ENCODE measurements at places on chromosomes 11 and 22.
A peak's percentile ranks its signal among the peaks of the same experiment; 100 is the strongest.

DNA sequence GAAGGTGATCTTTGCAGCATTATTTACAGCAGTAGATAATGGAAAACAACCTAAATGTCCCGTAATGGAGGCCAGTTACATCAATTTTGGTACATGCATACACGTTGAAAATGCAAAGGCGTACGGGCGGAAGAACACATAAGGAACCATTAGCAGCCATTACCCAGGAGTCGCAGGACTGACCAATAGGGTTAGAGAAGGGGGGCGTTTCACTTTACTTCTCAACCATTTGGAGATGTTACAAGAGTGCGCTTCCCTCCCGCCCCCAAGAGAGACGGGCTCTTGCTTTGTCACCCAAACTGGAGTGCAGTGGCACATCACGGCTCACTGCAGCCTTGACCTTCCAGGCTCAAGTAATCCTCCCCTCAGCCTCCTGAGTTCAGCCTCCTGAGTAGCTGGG is 52.8 kb upstream of the SLC35C1 start:
- DNase-seq = no peak

- no peak for DNase-seq
Observed at GRCh38 chr22:27204817-27205216, 547.4 kb downstream of the MIAT start.

DNA sequence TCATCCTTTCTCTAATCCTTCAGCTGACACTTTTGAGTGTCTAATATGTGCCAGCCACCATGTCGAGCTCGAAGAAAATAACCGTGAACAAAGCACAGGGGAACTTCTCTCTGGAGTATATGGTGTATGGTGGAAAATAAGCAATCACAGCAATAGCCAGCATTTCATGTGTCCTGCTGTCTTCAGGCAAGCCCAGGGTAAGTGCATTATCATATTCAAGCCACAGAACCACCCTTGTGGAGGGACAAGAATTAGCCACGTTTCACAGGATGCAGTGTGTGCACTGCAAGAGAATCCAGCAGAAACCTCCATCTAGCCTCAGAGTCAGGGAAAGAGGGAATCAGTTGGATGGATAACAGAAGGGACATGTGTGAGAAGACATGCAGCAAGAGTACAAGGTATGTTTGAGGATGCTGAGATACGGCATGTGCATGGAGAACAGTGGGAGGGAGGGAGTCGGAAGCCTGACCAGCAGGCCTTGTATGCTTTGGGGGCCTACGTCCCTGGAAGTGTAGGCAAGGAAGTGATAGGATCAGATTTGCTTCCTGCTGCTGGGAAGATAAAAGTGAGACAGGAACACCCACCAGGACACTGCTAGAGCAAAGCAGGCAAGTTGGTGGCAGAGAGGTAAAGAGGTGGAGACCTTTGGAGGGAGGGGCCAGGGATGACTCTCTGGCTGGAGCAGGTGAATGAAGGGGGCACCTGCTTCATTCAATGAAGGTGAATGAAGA is 14.7 kb upstream of the GNAZ start:
- DNase-seq = no peak

DNA sequence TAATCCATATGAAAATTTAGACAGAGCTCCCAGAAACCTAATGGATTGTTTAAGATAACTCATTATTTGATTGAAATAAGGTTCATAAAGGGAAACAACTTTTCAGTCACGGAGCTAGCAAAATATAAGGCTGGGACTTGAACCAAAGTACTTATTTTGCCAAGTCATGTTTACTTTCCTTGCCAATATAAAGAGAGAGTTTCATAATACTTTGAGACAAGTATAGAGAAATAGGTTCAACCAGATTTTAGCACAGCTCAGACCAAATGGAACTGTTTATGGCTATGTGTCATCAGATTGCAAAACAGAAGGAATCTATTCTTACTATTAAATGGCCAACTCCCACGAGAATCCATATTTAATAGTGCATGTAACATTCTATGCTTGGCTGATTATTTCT is 1517.5 kb upstream of the TENM4 start:
- DNase-seq = no peak

DNA sequence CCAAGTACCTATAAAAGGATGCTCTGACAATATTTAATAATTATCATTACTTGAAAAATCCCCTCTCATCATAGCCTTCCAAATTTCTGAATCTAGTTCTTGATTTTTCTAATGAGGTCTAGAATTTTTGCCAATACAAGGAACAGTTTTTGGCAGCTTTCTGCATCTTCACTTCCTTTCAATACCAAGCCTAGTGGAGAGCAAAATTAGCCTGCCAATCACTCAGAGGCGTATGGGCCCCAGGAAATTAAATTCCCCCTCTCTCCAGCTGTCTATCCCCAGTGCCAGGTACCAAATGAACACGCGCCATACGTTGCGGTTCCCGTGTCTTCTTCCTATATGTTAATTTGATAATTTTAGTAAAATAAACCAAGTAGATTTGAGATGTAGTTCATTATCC is 293.9 kb downstream of the NTM start:
- no peak for DNase-seq

DNA sequence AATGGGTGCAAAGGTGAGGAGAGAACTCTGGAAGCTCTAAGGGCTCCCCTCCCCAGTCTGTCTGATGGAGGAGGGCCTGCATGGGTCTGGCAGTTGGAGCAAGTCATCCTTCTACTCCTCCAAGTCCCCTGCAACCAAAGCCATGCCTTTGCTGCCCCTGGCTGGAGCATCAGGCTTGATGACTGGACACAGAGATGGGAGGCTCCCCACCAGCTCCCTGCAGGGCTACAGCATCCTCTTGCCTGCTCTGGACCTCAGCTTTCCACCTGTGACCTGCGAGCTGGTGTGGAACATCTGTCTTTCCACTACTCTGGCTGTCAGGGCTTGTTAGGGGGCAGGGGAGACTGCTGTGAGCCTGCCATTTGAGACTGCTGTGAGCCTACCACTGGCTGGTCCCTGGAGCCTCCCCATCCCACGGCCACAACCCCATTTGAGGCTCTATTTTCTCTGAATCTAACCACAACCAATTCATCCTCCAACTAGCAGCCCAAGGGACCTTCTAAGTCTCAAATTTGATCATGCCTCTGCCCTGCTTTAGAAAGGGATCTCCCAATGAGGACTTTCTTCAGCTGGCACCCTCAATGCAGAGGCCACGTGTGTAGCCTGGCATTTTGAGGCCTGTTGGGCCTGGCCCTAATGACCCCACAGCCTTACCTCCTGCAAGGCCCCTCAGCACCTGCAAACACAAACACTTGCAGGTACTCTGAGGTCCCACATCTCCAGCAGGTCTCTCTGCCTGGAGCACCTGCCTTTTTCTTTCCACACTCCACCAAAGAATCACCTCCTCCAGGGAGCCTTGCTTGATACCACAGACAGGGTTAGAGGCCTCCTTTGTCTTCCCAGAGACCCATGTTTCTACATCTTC is 9.9 kb downstream of the P2RY6 start:
- DNase-seq = no peak

- no peak for DNase-seq
Observed at GRCh38 chr11:122339436-122340060, 223.5 kb upstream of the BLID start.

GRCh38 chr11:26676641-26677040 is 45.2 kb downstream of the SLC5A12 start:
- DNase-seq = no peak

DNA sequence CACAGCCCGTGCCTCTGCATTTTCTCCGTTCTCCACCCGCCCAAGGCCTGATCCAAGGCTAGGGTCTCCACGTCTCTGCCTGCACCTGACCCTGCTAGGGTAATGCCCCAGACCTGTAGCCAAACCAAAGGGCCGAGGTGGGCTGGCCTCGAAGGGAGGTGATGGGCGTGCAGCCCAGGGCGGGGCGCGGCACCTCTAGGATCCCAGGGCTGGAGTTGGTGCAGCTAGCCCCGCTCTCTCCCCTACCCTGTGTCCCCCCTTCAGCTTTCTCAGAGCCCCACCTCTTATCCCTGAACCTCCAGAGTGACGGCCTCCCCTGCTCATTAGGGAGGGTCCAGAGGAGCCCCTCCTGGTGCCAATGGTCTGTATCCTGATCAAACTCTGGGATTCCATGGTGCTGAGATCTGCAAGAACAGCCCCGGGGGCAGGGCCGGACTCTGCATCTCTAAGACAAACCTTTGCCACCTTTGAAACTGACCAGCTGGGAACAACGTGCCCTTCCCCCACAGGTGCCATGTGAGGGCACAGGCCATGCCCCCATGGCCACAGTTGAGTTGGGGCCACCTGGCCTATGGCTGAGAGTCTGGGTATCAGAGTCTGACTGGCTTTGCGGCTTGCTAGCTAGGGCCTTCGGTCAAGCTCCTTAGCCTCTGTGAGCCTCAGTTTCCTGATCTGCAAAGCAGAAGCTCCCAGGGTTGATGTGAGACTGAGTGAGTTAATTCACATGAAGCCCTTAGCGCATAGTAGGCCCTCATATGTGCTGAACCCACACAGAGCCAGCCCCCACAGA is 23.1 kb upstream of the CBX7 start:
- DNase-seq = no peak

DNA sequence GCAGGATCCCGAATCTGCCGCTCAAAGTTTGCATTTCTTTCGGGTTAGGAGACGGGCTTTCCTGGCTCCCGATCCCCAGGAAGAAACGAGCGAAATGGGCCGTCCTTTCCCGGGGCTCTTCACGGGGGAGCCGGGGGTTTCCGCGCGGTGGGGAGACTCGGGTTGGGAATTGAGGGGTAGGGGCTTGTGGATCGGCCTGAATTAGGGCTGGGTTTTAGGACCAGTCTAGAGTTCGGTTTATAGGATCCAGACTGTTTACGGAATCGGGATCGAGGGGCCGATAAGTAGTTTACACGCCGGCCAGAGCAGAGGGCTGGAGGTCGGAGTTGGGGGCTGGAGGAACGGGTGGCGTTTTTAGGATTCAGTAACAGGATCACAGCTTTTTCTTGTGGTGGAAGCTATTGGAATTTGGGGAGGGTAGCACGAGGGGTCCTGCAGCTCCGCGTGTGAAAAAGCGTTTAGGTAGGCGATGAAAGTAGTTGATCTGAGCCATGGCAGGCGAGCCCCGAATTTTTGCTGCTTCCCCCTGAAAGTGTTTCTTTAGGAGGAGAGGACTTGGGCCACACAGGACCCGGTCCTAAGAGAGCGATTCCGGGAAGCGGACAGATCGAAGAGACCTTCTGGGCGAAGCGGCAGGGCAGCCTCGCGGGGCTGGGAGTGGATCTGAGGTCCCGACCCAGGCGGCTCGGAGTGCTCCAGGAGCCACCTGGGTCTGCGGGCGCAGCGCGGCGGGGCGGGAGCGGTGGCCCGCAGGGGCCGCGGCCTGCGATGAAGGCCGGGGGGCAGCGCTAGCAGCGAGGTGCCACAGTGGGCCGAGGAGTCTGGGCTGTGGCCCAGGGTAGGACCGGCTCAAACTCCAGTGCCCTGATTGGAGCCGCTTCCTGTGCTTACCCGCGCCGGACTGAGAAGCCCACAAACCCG is 1.6 kb downstream of the PKNOX2 start:
- peak; percentile 17 for DNase-seq

DNA sequence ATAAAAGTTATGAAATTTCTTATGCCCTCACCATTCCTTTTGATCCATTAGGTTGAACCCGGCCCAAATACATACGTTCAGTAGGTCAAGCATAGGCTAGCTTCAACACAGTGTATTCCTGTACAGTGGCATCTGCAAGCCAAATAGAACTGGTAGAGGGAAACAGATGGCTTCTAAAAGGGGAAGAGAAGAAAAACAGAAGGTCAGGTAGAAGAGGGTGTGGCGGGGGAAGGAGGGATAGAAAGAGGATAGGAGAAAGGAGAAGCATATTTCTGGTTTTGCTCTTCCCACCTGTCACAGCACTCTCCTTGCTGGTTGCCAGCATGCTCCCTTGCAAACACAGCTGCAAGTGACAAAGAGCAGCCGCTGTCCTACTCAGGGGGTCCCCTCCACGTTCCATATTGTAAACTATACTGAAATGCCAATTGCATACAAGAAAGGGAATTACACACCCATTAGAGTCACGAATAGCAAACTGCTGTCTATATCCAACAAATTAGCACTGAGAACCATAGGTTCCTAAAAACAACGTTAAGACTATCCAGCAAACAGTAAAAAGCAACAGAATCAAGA is 71.8 kb downstream of the PHF21A start:
- DNase-seq = no peak

GRCh38 chr11:97234016-97234415 is 844.2 kb downstream of the JRKL start:
- DNase-seq = no peak

GRCh38 chr11:121626507-121626875 is 173.7 kb upstream of the SORL1-AS1 start:
- no peak for DNase-seq

- no peak for DNase-seq
Observed at GRCh38 chr11:45755281-45755859, 49.6 kb upstream of the SLC35C1 start.

- no peak for DNase-seq
Observed at GRCh38 chr11:77444261-77444660, 29.6 kb downstream of the PAK1 start.

DNA sequence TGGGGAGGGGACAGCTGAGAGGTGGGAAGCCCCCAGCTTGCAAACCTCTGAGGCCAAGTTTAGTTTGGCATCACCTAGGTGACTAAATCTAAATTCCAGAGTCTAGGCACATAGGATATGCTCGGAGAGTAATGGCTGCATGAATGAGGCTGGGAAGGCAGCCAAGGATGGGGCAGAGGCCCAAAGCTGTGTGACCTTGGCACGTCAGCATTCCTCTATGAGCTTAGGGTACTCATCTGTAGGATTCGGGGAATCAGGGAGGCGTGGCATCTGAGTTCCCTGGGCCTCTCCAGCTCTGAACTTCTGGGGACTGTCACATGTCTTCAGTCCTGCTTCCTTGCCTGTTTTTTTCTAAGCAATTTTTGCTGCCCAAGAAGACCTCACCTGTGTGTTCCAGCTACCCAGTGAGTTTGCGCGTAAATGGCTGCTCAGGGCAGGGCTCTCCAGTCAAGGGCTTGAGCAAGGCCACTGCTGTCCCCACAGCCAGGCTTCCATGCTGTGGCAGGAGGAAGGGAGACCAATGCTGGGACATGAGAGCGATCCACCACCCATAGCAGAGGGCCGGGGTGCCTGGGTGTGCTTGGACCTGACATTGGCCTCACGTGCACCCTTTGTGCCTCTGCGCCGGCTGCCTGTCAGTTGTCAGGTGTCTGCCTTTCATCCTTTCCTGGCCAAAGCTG is 13.9 kb downstream of the DAGLA start:
- no peak for DNase-seq

DNA sequence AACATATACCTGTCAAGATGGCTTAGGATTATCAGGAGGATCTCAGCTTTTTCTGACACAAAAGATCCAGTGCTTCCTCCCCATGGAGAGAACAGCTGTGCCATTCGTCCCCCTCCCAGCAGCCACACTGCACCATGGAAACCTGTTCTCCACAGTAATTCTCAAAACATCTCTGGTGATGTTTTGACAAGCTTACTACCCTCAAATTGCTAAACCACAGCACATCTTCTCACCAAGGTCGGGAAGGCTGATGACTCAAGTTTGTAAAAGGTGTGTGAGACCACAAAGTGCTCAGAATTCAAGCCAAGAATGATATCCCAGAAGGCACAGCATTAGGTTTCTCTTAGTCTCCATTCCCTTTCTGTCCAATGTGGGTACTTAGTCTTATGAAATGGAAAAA is 3.9 kb upstream of the RAB38 start:
- DNase-seq = no peak

- no peak for DNase-seq
Observed at GRCh38 chr22:23531283-23531956, 48.7 kb downstream of the IGLL1 start.

GRCh38 chr11:77287615-77288273 is 13.7 kb downstream of the GDPD4 start:
- no peak for DNase-seq

- DNase-seq = no peak
Observed at GRCh38 chr22:27318516-27318915, 483.0 kb downstream of the MN1 start.
